ENCODE measurements at places on chromosomes 6 and 20.

GRCh38 chr20:37786043-37786442 lies 92.2 kb downstream of the CTNNBL1 start:
- no peak for DNase-seq

DNA sequence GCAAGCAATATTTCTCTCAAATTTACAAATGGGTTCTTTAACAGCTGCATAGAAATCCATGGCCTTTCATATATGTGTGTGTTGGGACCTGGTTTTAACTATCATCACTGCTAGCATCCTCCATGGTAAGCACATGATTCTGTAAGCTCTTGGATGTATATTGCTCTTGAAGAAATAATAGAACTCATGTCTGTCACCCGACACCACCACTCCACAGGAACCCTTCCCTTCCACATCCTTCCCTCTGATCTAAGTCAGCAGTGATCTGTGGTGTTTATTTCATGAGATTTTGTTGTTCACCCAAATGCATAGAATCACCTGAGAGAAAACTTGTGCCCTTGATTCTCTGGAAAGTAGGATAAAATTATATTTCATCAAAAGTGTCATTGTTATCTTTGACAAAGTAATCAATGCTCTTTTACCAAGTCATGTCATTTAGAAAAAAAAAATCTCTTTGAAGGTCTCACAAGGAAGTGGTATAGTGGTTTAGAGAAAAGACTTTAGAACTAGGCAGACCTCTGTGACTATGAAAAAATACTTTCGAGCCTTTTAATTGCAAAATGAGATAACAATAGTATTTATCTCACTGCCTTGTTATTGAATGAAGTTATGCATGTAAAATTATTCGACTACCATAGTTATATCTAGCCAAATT lies 649.8 kb upstream of the SLC35B3 start:
- DNase-seq: no peak

DNA sequence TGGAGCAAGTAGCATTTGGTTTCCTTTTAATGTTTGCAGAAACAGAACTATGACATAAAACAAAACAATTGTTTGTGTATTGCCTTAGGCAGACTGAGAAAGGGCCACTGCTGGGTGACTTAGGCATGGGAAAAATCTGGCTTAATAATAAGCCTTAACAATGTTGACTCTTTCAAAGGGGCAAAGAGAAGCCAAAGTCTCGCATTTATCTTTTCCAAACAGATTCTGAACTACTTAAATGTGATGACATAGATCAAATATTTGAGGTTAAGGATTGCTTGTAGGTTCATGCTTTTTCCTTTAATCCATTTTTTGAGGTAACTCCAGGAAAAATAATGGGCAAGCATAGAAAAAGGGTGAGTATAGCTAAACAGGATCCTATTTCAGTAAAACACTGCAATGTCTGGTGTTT lies 39.6 kb downstream of the ADAT2 start:
- DNase-seq: no peak

DNA sequence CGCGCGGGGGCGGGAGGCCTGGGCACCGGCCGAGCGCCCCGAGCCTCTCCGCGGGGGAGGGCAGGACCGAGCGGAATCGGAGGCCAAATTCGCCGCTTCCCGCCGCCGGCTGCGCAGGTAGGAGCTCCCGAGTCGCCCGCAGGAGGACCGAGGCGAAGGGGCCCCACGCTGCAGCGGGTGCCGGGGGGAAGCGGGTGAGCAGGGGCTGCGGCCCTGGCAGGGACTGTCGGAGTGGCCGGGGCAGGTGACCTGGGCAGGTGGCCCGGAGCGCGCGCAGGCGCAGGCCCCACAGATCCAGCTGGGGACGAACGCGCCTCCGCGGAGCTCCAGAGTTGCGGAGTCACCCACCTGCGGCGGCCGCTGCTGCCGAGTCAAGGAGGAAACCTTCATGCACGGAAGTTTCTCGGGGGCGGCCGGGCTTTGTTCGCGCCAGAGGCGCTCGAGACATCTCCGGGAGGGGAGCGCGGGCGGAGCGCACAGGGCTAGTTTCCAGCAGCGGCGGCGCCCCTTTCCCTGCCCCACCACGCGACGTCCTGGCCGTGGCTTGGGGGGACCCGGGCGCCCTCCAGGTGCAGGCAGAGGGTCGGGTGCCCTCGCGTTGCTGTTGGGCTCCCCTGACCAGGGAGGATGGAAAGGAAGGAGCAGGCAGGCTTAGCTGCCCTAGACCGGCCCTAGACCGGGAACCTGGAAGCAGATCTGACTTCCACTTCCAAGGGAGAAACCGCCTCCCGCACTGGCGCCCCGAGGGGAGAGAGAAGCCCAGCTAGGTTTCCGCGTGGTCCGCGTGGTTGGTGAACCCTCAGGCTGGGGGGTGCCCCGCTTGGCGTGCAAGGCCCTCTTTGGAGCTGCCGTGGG lies 590 bp downstream of the SLCO4A1 start:
- peak; percentile 76 for DNase-seq

DNA sequence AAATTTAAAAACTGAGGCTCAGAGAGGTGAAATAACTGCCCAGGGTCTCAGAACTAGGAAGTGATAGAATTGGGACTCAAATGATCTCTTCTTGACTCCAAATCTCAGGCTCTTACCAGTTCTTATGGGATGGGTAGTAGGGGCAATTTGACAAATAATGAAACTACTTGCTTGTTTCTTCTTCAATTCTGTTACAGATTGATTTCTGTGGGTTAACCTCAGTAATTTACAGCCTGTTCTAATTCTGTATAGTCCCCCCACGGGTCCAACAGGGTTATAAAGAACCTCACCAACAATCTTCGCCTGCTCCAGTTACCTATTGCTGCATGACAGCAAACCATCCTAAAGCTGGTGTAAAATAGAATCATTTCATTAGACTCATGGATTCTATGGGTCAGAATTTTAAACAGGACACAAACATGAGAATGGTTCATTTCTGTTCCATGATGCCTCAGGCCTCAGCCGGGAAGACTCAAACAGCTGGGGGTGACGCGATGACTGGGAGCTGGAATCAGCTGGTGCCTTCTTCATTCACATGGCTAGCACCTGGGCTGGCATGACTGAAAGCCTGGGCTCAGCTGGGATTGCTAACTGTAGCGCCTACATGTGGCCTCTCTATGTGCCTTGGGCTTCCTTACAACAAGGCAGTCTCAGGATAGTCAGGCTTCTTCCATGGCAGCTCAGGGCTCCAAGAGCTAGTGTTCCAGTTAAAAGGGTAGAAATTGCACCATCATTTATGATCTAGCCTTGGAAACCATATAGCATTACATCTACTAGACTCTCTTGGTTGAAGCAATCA lies 6.6 kb upstream of the WFDC2 start:
- no peak for DNase-seq

- no peak for DNase-seq
Measured at GRCh38 chr6:84635081-84635761, 129.2 kb downstream of the TBX18 start.

DNA sequence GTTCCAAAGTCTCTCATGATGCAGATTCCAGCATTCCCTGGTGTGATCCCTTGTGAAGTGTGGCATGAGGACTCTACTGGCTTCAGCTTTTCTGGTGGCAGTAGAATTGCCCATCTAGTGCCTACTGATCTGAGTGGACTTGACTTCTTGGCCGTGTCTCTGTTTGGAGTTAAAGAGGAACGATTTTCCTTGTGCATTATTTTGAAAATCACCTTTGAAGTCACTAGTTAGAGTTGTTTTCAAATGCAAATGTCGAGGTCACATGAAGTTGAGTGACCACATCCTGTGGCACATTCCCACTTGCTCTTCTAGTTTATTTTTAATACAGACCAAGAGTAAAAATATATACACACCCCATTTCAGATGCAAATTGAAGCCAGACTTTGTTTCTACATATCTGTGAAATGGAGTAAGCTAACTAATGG lies 270.7 kb upstream of the TAB2 start:
- DNase-seq: no peak

DNA sequence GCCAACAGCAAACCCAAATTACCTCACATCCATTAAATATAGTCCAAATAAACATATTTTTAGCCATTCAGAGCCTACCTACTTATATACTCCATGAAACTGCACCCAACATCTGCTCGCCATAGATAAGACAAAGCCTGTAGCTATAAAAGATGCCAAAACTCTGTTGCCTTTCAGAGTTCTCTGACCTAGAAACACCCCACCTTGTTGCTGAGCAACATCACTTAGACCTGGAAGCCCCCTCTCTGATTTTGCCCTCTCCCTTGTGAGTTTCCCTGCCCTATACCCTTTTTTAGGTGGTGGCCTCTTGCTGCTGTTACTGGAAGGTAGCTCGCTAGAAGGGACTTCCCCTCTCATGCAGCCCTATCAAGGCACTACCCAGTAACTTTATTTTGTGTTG lies 27.7 kb upstream of the FBXL4 start:
- no peak for DNase-seq

DNA sequence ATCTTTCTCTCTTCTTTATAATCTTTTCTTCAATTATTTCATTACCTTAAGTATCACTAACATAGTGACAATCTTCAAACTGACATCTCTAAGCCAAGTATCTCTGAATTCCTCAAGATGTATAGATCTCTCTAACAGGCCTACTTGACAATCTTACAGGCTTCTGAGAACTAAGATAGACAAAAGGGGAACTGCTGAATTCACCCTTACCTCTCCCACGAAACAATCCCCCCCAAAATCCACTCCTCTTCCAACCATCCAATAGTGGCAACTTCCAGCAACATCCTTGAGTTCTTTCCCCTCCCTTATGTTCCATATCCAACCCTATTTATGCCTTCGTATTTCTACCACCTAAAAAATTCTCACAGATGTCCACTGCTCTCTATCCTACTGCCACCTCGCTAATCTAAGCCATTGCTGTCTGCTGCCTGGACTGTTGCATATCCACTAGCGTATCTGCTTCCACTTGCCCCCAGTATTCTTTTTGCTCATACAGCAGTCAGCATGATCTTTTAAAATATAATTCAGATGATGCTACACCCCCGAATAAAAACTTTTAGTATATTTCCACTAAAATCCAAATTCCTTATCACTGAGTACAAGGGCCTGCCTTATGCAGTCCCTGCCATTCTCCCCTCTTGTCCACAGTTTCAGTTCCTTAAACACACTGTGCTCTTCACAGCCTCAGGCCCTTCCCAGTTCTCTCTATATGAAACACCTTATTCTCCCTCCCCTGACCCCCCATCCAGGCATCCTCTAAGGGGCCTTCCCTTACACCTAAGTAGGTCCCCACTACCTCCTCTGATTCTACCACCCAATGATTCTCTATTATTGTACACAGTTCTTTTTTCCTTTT lies 8.0 kb downstream of the REPS1 start:
- DNase-seq: no peak

DNA sequence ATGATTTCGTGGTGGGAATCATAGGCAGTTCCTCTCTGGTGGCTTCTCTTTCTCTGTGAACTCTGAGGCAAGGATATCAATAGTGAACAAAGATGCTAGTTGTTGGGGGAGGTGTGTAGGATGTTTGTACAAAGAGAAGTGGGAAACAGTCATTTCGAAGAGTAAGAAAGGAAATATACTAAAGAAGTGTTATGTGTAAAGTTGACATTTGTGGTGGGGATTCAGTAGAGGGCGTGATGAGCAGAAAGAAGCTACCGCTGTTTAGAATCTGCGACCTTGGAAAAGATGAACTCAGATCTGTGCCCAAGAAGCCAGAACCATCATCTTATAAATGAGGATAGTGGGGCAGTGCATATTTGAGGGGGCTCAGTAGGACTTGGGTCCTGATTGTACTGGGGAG lies 11.4 kb downstream of the SLC35F1 start:
- DNase-seq: no peak

DNA sequence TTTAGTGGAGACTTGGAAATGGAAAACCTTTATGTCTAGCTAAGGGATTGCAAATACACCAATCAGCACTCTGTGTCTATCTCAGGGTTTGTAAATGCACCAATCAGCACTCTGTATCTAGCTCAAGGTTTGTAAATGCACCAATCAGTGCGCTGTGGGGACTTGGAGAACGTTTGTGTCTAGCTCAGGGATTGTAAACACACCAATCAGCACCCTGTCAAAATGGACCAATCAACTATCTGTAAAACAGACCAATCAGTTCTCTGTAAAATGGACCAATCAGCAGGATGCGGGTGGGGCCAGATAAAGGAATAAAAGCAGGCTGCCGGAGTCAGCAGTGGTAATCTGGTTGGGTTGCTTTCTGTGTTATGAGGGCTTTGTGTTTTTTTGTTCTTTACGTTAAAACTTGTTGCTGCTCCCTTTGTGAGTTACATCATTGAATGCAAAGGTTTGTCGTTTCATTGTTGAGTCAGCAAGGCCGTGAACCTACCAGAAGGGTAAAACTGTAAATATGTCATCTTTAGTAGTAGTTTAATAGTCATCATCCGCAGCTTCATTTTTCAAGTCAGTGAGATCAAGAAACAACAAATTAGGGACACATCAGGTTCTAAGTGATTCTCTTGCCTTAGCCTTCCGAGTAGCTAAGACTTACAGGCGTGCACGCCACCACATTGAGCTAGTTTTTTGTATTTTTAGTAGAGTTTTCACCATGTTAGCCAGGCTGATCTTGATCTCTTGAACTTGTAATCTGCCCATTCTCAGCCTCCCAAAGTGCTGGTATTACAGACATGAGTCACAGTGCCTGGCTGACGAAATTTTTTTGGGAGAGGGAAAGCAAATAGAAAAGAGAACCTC lies 22.7 kb upstream of the NUP153 start:
- no peak for DNase-seq

DNA sequence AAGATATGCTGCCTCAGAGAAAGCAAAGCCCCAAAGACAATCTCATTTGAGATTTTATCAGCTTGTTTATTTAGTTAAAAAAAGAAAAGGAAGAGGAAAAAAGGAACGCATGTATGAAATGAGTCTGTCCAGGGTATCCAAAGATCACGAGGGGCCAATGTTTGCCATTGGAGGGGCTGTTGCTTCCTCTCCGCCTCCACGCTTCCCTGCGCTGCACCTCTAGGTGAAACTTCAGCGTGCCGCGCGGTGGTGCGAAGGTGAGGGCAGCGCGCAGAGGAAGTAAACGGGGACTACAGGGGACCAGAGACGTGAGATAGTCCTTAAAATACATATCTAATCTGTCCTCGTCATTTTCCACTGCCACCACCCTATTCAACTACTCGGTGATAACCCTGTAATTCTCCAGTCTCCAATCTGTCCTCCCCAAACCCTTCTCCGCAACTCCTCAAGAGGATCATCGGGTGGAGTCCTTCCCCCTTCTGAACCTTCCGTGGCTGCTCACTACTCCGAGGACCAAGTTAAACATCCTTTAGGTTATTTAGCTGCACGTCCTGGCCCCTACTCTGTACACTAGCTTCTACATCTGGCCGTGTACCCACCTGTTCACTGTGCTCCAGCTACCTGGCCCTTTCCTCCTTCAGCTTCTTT lies 1.1 kb upstream of the DCBLD1 start:
- no peak for DNase-seq

- DNase-seq: no peak
Measured at GRCh38 chr6:90811596-90812226, 224.8 kb upstream of the MAP3K7 start.

GRCh38 chr6:91822581-91822980 lies 1235.7 kb upstream of the MAP3K7 start:
- no peak for DNase-seq

DNA sequence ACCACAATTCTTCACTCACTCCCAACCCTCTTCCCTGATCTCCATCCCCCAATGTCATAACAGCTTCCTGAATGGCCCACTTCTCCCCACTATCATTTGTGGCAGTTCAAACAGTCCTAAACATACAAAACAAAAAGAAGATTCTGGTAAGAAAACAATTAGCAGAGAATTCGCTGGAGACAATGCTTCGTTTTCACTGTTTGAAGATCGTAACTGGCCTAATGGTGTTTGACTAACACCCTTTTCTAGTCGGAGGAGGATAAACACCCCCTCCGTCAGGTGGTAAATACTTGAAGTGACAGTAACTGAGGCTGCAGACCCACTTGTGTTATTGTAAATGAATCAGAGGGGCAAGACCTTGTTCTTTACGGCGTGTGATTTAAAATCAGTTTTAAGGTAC lies 3.8 kb downstream of the EYA2 start:
- DNase-seq: no peak

Data from stimulated activated CD4-positive, alpha-beta T cell treated with anti-CD3 and anti-CD28 coated beads, Interleukin-4, amount 100 ng/mL, for 4 hours (primary cell).